ENCODE measurements at places on chromosomes 1 and 21. TPM values are rescaled to one million over a fixed set of nuclear protein-coding genes. Genes with fewer than 3 reads are reported as not detected.
A peak's percentile ranks its signal among the peaks of the same experiment; 100 is the strongest.

- no peak for DNase-seq
Measured at GRCh38 chr1:36717431-36717830, 234.7 kb upstream of the CSF3R start.

DNA sequence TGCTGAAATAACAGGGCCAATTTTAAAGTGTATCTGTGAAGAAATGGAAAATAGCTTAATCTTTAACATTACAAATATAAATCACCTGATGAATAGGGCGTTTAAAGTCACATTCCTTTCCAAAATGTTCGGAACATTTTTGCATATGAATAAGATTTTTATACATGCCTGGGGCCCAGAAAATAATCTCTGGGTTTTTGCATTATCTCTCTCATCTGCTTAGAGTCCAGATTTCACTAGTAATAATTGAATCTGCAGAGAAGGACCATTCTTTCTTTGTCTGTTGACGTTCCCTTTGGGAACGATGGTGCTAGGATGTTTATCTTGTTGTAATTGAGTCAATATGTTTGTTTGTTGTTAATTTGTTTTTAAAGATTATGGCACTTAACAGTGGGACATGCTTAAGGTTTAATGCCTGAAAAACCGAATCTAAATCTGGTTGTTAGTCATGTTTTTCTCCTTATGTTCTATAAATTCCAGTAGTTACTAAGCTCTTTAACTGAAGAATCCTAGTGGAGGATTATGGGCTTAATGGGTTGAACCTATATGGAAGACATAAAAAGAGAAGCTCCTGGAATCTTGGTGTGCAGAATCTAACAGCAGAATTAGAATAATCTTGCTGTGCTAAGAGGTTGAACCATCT, 140.6 kb downstream of the VPS13D start:
- DNase-seq: no peak

- DNase-seq: no peak
Measured at GRCh38 chr21:41747943-41748738, 18.7 kb downstream of the RIPK4 start.

DNA sequence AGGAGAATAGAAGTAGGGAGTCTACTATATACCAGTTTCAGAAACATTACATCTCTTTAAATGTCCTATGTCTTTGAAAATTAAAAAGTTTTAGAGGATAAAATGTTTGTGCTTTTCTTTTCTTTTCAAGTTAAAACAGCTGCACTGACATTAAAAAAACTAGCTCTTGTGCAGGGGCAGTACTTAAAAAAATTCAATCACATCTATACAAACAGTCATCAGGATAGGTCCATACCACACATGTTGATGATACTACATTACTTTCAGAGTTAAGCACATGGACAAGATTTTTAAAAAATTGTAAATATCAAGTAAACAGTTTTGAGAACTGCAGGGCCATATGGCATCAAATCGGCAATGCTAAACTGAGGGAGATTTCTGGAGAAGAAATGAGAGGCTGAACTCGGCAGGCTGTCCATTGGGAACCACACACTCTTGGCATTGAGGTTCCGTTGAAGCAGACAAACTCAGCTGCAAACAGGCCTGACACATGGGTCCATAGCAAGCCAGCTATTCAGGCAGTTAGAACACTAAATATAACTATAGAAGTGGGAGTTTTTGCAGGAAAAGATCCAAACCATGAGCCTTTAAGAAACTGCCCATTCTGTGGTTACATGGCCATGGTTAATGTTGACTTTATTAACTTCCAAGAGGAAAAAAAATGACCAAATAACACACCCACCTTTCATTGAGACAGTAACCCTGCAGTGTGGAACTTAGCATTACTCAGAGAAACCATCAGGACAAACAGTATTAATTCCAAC, 84.5 kb upstream of the BCL10 start:
- DNase-seq: peak; percentile 87

GRCh38 chr1:26234644-26235370, 807 bp downstream of the CEP85 start:
- peak; percentile 47 for DNase-seq

GRCh38 chr1:241593186-241593585, 47.0 kb downstream of the CHML start:
- DNase-seq: peak; percentile 55

- DNase-seq: no peak
Measured at GRCh38 chr1:237888143-237888542, 2.6 kb downstream of the ZP4 start.

- no peak for DNase-seq
Measured at GRCh38 chr1:932776-933602, 9.3 kb downstream of the SAMD11 start.

- peak; percentile 3 for DNase-seq
Measured at GRCh38 chr1:169584483-169585144, 1.7 kb downstream of the F5 start.

DNA sequence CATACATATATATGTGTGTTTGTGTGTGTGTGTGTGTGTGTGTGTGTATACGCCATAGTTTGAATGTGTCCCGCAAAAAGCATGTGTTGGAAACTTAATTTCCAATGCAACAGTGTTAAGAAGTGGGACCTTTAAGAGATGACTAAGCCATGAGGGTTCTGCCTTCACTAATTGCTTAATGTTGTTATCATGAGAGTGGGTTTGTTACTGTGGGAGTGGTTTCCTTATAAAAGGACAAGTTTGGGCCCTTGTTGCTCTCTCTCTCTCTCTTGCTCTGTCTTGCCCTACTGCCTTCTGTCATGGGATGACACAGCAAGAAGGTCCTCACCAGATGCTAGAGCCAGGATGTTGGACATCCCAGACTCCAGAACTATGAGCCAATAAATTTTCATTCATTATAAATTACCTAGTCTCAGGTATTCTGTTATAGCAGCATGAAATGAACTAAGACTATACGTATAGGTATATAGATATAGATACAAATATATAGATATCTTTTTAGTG, 103.8 kb upstream of the ZC3H11B start:
- no peak for DNase-seq

DNA sequence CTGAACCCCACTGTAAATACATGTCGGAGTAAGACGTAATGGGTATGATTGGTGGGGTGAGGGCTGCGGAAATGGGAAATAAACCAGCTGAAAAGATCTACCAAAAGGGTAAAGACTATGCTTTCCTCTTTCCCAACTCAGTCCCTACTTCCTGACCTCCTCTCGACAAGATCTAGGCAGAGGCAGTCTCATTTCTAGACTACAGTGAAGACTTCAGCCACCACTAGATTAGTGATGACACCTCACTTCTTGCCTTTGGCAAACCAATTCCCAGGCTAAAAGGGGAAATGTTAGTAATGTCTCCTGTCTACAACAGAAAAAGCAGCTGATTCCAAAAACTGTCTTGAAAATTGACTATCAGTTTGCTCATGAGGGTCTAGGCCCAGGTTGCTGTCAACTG, 219.9 kb downstream of the ASTN1 start:
- DNase-seq: no peak

DNA sequence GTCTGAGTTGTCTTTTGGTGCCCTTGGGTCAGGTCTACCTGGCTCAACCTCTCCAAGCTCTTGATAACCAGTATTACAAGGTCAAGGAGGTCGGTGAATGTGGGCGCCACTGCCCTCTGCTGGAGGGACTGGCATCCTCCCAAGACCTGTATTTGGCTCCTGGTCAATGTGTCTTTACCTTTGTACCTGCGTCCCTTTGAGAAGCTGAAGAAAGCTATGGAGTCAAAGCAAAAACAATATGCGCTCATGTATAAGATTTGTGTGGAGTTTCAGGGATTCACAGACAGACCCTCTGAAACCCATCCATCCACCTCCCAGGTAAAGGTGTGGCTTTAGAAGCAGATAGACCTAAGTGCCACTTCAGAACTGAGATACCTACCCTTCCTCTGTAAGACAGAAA, 61.8 kb upstream of the NBL1 start:
- DNase-seq: peak; percentile 44

- peak; percentile 89 for DNase-seq
Measured at GRCh38 chr1:241934201-241934848, 23.2 kb upstream of the BECN2 start.

- DNase-seq: no peak
Measured at GRCh38 chr1:210003501-210003900, 65.5 kb downstream of the SYT14 start.

GRCh38 chr1:16258591-16259135, 21.7 kb upstream of the CPLANE2 start:
- DNase-seq: peak; percentile 28

DNA sequence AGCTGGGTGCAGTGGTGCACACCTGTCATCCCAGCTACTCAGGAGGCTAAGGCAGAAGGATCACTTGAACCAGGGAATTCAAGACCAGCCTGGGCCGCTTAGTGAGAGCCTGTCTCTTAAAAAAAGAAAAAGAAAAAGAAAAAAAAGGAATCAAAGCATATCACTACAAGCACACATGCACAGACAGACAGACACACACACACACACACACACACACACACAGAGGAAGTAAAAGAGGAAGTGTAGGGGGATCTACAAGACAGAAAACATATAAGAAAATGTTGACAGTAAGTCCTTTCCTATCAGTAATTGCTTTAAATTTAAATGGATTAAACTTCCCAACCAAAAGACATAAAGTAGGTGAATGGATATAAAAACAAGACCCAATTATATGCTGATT, 180.3 kb downstream of the FAF1 start:
- no peak for DNase-seq

DNA sequence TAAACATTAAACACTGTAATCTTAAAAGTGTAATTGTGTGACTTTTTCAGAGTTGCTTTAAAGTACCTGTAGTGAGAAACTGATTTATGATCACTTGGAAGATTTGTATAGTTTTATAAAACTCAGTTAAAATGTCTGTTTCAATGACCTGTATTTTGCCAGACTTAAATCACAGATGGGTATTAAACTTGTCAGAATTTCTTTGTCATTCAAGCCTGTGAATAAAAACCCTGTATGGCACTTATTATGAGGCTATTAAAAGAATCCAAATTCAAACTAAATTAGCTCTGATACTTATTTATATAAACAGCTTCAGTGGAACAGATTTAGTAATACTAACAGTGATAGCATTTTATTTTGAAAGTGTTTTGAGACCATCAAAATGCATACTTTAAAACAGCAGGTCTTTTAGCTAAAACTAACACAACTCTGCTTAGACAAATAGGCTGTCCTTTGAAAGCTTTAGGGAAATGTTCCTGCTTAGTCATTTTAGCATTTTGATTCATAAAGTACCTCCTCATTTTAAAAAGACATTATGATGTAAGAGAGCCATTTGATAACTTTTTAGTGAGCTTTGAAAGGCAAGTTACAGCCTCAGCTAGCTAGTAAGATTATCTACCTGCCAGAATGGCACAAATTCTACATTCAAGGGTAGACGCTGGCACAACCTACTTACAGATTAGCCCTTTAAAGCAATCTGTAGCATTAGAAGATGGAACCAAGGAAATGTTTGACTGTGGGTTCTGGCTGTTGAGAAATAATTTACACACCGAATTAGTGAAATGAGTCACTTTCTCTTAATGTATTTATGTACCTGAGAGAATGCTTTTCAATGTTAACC, 9.4 kb downstream of the SOD1 start:
- no peak for DNase-seq

DNA sequence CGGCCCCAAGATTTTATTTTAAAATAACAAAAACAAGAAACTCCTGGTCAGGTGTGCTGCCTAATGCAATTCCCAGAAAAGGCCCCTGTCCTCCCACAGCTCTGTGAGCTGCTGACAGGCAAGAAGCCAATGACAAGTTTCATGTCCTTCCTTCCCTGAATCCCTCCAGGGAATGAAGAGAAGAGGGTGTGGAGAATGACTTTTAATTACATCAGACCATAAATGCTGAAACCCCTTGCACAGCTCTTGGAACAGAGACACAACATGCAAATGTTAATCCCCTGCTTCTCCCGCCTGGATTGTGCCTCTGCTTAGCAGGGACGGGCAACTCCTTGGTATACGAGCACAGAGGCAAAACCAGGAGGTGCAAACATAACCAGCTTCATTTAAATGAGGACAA, 228.1 kb upstream of the CAMK1G start:
- no peak for DNase-seq

GRCh38 chr21:37245151-37245550, 22.0 kb downstream of the VPS26C start:
- DNase-seq: no peak

DNA sequence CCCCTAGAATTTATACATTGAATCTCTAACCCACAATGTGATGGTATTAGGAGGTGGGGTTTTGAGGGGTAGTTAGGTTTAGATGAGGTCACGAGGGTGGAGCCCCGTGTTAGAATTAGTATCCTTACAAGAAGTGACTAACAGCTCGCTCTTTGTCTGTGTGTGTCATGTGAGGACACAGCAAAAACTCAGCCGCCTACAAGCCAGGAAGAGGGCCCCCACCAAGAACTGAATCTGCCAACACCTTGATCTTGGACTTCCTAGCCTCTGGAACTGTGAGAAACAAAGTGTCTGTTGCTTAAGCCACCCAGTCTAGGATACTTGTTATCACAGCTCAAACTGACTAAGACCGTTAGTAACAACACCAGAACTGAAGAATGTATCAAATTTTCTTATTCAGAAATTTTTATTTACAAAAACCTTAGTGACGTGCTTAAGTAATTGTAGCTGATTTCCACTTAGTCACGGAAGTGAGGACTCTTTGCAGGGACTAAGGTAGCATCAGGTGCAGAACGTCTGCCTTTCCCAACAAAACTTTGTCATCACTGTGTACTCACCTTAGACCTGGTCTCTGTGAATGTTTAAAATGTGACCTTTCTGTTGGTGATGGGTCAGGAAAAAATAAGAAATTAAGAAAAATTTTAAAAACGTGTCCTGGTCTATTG, 24.5 kb upstream of the LRRC8C start:
- DNase-seq: no peak

GRCh38 chr1:87358219-87358618, 29.5 kb downstream of the LMO4 start:
- DNase-seq: peak; percentile 39

DNA sequence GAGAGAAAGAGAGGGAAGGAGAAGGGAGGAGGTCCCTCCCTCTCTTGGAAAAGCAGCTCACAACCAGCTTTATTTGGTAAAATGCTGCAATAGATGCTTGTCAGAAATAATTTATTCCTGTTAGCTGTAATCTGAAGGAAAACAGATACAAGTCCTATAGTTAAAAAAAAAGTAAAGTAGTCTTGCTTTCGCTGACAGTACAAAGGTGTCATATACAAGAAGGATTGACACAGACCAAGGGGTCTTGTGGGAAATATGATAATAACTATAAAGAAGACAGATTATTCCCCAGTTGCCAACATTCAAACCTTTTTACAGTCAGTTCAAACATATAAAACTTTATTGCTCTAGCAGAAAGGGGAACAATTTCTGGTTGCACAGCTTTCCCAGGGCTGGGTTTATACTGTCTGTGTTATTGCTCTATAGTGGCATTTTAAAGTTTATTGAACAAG, 145.0 kb downstream of the PBX1 start:
- DNase-seq: no peak

- no peak for DNase-seq
Measured at GRCh38 chr1:55468142-55468795, 253.1 kb upstream of the USP24 start.

LAX1 gene
- not detected for total RNA-seq

CFHR3 gene
- not detected for total RNA-seq

TRNP1 gene
- total RNA-seq: 3.9 TPM

OXCT2 gene
- 0.30 TPM for total RNA-seq

SOX13 gene
- total RNA-seq: 12.6 TPM

MSTO1 gene
- 10.9 TPM for total RNA-seq

RGS13 gene
- total RNA-seq: 0.20 TPM

TFAP2E gene
- not detected for total RNA-seq

PERM1 gene
- 0.37 TPM for total RNA-seq

CELA2A gene
- not detected for total RNA-seq

FCAMR gene
- not detected for total RNA-seq

AMY1C gene
- not detected for total RNA-seq

PROK1 gene
- total RNA-seq: 1.6 TPM

ACKR1 gene
- total RNA-seq: not detected

PSEN2 gene
- 31.2 TPM for total RNA-seq

TSPEAR gene
- total RNA-seq: not detected

CD164L2 gene
- 0.15 TPM for total RNA-seq

TCEA3 gene
- 0.07 TPM for total RNA-seq

Data from M059J (cell line).